G401 (cell line): ENCODE measurements at places on chromosomes 3 and 15. TPM values are rescaled to one million over a fixed set of nuclear protein-coding genes. Genes with fewer than 3 reads are reported as not detected.

GRCh38 chr3:182979103-182979673 lies 1.1 kb downstream of the DCUN1D1 start:
- no peak for DNase-seq

Gene UCN2
- total RNA-seq = not detected in 2 replicates

DNA sequence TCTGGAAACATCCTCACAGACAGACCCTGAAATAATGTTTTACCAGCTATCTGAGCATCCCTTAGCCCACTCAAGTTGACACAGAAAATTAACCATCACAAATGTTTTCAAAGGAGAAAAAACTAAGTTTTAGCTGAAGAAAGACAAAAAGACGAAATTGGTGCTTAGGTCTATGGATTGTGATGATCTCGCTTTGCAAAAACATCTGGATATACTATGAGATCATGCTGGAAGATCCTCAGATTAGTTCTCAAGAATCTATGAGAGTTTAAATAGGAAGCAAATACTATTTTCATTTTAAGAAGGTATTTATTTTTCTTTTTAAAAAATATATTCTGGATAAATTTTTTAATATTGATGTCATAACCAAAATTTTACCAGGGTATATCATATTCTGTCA lies 42.6 kb upstream of the MBNL1 start:
- no peak for DNase-seq

DNA sequence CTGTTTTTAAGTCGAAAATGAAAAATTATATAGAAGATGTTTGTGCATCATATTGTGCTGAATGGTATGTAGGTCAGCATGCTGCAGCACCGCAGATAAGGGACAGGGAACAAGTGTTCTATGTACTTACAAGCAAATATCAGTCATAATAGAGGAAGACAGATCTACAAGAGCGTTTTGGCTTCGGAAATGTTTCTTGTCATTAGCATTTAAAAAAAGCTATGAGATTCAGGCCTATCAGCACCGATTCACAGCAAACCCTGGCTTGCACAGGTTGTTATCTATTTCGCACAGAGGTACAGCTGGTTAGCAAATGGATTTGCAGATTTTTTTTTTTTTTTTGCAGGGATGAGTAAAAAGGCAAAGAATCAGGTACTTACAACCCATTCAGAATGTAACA lies 204.2 kb upstream of the TBC1D5 start:
- no peak for DNase-seq

Gene APOD
- total RNA-seq = 1.3 and 2.9 TPM in 2 replicates

Gene ATP13A4
- total RNA-seq = not detected in 2 replicates
